ENCODE measurements at places on chromosomes 6 and 20.

- no peak for DNase-seq
Measured at GRCh38 chr6:7868926-7869325, 41.7 kb downstream of the TXNDC5 start.

DNA sequence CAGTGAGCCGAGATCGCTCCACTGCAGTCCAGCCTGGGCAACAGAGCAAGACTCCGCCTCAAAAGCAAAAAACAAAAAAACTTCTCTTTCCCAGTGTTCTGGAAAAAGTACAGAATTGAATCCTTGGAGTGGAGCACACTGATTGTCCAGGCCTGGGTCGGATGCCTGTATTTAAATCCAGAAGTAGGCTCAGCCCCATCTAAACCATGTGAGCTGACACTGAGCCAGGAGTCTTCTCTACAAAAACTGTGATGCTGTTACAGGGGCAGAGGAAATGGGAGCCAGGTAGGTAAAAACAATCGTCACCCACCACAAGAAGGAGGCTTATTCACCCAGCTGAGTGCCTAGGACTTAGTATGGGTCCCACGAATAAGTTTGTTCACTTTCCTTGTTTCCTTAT is 43.0 kb upstream of the PTPN1 start:
- DNase-seq: no peak

DNA sequence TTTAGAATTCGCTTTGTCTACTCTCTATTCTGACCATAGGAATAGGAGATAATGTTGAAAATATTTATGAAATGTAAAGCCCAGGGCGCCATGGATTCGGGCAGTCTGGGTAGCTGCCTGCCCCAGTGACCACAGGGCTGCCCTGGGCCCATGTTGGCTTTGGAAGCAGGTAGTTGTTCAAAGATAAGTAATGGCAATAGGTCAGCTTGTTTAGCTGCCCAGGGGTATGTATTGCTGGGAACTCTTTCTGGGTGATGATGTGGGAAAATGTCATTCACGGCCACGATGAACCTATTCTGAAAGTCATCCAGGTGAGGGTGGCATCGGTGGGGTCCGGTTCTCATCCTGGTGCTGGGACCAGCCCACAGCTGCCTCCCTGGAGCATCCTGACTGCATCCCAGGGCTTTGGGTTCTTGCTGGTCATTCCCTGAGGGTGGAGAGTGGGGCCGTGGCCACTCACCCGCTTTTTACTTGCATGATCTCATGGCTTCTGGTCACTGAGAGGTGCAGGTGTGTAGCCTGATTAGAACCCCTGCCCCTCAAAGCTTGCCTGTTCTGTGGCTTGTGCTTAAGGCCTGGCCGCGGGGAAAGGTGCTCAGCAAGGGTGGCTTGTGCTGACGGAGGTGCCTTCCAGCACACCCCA is 102.8 kb downstream of the ERMARD start:
- no peak for DNase-seq

DNA sequence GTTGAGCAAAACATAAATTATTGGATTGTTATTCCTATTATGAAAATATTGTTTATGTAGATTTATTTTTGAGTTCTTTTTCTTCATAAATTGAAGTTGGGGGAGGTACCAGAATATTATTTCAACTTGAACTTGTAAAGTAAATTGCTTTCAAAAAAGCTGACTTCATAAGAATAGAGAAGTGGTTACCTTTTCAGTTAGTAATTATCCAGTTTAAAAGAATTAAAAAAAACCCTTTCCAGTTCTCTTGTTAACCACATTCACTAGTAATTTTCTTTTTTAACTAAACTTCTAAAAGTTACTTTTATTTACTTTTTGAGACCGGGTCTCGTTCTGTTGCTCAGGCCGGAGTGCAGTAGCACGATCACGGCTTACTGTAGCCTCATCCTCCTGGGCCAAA is 124.3 kb downstream of the CDKAL1 start:
- DNase-seq: no peak

DNA sequence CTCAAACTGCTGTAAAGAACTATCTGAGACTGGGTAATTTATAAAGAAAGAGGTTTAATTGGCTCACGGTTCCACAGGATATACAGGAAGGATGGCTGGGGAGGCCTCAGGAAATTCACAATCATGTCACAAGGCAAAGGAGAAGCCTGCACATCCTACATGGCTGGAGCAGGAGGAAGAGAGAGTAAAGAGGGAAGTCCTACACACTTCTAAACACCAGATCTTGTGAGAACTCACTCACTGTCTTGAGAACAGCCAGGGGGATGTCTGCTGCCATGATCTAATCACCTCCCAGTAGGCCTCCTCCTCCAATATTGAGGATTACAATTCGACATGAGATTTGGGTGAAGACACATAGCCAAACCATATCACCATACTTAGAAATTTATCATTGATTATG is 1307.0 kb upstream of the GJE1 start:
- no peak for DNase-seq

GRCh38 chr6:126002755-126003679 is 16.7 kb downstream of the TRMT11 start:
- DNase-seq: no peak

DNA sequence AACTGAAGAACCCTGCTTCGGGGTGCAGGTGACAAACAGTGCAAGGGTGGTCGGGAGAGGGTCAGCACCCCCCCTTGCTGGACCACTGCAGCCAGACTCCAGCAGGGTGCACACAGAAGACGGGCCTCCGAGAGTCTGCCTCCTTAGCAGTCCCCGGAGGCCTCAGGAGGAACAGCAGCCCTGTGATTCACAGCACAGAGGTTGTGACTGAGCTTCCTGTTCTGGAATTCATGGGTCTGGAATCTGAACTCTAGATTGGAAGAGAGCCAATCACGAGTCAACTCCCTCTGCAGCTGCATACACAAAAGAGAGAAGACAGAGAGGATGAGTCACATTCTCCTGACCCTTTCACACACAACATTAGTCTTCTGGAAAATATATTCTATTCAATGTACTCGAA is 249.0 kb upstream of the OPRM1 start:
- peak; percentile 8 for DNase-seq

- DNase-seq: no peak
Measured at GRCh38 chr6:106748547-106749207, 119.3 kb downstream of the QRSL1 start.

GRCh38 chr20:54456423-54456822 is 19.0 kb upstream of the DOK5 start:
- DNase-seq: no peak

DNA sequence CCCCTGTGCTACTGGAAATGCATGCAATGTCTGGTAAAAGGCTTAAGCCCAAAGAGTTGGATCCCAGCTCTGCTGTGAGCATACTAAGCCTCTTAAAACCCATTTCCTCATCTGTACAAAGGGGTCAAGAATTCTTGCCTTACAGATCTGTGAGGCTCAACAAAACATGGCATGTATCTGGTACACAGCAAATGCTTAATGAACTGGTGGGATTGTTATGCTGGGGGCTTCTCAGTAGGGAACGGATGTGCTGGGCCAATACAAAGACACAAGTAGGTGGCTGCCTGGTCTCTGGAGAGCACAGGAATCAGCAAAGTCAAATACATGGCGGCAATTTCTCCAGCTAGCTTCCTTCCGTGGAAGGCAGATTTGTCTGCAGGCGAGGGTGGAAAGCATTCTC is 62.3 kb downstream of the LAMP5 start:
- no peak for DNase-seq

GRCh38 chr6:38248500-38249234 is 391.1 kb downstream of the BTBD9 start:
- DNase-seq: no peak

- DNase-seq: no peak
Measured at GRCh38 chr20:6700563-6701329, 66.7 kb upstream of the BMP2 start.

- DNase-seq: no peak
Measured at GRCh38 chr20:51338692-51339440, 203.7 kb downstream of the NFATC2 start.

DNA sequence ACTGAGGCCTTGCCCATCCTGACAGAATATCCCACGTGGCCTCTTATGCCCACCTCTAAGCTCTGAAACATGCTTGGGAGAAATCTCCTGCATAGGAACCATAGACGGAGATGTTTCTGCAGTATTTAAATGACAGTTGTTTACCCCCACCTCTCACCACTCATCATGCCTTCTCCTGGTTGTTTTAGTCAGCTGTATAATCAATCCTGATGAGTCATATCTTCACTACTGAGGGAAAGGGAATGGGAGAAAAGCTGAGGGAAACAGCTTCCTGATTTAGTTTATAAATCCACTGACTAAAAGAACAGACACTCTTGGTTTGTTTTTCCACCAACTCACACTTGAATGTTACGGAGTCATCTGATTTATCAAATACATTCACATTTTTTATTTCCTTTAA is 113.2 kb upstream of the TENT5A start:
- DNase-seq: peak; percentile 77

GRCh38 chr6:125174626-125175025 is 21.1 kb downstream of the TPD52L1 start:
- no peak for DNase-seq

DNA sequence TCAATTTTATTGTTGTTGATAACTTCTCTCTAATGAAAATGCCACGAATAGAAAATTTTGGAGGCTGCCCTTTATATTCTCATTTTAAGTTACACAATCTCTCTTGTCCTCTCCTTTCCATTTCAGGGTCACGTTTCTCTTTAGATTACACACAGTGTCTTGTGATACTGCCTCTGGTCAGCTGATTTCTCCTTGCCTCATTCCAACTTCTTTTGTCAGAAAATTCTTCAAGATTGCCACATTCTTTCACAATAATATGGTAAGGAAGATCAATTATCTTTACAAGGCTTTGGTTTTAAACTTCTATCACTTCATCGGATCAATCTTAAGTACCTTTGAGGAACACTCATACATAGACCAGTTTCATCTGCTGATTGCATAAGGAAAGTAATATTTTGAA is 370.3 kb downstream of the RFPL4B start:
- DNase-seq: no peak

DNA sequence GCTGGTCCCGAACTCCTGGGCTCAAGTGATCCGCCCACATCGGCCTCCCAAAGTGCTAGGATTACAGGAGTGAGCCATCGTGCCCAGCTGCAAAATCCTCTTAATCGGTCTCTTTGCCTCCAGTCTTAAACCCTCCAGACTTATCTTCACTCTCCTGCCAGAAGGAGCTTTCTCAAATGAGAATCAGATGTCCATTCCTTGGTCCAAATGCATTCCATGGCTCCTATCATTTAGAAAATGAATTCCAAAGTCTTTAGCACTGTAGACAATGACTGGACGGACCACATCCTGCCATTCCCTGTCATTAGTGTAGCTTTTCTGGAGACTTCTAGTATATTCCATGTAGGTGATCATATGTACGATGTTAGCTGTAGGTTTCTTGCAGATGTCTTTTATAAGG is 141.9 kb downstream of the ID4 start:
- DNase-seq: no peak

GRCh38 chr20:49685809-49686208 is 27.9 kb downstream of the B4GALT5 start:
- no peak for DNase-seq

- DNase-seq: no peak
Measured at GRCh38 chr6:149464411-149464810, 20.4 kb downstream of the ZC3H12D start.

- no peak for DNase-seq
Measured at GRCh38 chr6:139172151-139172550, 37.3 kb downstream of the HECA start.

GRCh38 chr6:3370361-3371221 is 86.3 kb downstream of the SLC22A23 start:
- DNase-seq: no peak

DNA sequence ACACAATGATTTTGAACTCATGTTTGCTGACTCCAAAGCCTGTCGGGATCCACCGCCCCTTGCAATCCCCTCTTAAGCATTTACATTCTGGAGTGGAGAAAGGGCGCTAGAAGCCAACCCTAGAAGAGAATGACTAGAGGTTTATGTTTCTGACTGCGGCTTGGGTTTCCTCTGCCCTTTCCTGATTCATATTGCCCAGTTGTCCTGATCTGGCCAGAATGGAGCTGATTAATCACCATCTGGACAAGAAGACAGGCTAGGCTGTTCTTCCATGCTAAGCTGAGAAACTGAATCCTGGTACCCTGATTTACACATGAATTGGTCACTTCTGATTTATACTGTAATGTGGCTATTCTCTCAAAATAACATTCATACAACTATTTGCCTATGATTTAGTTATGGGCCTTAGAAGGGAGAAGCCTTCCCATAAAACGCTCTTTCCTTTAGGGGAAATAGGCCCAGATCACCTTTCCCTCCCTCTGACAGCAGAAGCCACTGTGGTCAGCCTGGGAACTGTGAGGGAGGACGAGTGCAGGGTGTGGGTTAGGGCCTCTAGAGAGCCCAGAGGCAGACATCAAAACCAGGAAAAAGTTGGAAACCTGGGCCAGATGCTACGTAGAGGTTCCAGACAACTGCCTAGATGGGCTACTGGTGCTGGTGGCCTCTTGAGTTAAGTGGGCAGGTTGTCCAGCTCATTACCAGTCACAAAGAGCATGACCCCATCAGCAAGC is 199.2 kb upstream of the PRDM1 start:
- DNase-seq: no peak

DNA sequence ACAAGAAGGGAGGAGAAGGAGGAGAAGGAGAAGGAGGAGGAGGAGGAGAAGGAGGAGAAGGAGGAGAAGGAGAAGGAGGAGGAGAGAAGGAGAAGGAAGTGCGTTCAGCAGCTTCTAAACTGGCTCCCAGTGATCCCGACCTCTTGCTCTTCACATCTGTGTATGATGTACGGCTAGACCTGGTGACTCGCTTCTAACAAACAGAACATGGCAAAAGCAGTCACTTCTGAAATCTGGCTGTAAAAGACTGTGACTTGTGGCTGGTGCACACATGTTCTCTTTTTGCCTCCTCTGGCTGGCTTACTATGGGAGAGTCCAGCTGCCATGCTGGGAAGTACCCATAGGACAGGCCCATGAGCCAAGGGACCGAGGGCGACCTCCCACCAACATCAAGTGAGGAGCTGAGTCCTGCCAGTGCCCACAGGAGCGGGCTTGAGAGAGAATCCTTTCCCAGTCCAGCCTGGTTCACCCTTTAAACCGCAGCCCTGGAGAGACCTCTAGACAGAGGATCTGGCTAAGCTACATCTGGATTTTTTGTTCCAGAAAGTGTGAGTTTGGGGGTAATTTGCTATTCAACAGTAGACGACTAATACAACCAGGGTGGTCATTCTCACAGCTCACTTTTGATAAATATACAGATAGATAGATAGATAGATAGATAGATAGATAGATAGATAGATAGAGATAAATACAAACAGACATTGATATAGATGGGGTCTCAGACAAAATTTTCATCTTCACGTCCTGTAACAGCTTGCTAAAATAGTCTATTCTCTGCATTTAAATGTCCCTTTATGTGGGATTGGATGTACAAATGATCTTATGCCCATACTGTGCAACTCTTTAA is 42.3 kb downstream of the RPP40 start:
- no peak for DNase-seq

GRCh38 chr20:6746901-6747609 is 20.4 kb upstream of the BMP2 start:
- no peak for DNase-seq

DNA sequence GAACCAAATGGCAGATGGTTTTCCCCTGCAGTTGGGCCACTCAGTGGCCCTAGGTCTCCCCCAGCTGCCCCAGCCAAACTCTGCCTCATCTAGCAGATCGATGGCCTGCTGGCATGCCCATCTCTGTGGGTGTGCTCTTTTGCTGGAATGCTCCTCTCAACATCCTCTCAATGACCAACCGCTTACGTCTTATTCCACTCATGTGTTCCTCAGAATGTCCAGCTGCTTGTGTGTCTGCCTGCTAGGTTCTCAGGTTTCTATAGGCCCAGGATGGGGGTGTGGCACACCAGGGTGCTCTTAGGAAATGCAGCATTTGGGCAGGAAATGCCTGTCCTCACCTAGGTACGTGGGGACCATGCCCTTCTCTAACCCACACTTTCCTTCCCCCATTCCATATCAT is 509.9 kb upstream of the SYNCRIP start:
- no peak for DNase-seq

Data from AG04450 (cell line).